ENCODE measurements at places on chromosomes 2 and 18.

- no peak for DNase-seq
Measured at GRCh38 chr18:48575301-48575657, 36.4 kb downstream of the CTIF start.

GRCh38 chr2:176449852-176450251, 180.6 kb downstream of the MTX2 start:
- peak; percentile 59 for DNase-seq

GRCh38 chr2:216098421-216099334, 10.5 kb upstream of the XRCC5 start:
- DNase-seq, result no peak

GRCh38 chr2:240598311-240598911, 11.9 kb downstream of the CAPN10 start:
- DNase-seq, result no peak

DNA sequence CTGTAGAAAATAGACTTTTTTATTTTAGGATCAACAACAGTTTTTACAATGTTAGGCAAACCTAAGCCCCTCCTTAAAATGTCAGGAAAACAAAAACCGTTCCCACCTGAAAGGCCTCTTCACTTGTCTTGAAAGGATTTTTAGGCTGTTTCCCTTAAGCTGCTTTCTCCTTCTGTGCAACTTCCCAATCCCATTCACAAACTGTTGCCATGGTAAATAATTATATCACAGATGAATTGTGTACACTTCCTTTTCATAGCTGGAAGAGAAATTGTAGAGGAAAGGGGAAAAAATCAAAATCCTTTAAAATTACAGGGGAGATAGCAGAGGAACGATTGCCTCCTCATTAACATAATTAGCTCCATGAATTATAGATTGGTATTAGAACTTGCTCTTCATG, 1488.0 kb upstream of the CELF4 start:
- DNase-seq, result no peak

DNA sequence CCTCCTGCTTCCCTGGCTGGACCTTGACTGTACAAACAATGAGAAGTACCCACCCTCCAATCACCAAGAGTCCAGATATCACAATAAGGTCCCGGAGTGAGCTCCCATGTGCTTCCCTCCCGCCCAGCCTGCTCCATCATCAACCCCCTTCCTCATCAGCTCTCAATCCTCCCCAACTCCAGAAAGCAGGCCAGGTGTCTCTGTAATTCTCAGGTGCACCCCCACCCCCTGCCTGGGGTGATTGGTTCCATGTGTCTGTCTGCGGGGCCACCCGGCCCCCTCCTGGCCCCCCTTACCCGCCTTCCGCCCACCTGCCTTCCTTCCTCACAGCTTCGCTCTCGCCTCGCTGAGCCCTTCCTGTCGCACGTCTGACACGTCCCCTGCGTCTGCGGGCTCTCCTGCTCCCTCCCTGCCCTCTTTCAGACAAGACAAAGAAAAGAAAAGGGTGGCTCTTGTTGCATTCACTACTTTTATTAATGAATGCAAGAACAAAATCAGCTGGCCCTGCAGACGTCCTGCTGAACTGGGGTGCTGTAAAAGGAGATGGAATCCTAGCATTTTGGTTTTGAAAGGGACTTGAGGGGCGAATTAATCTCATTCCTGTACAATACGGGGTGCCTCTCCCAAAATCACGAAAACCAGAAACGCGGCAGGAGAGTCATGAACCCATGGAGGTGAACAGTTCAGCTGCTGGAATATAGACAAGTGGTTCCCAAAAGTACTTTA, 26.5 kb upstream of the IGFBP2 start:
- no peak for DNase-seq

DNA sequence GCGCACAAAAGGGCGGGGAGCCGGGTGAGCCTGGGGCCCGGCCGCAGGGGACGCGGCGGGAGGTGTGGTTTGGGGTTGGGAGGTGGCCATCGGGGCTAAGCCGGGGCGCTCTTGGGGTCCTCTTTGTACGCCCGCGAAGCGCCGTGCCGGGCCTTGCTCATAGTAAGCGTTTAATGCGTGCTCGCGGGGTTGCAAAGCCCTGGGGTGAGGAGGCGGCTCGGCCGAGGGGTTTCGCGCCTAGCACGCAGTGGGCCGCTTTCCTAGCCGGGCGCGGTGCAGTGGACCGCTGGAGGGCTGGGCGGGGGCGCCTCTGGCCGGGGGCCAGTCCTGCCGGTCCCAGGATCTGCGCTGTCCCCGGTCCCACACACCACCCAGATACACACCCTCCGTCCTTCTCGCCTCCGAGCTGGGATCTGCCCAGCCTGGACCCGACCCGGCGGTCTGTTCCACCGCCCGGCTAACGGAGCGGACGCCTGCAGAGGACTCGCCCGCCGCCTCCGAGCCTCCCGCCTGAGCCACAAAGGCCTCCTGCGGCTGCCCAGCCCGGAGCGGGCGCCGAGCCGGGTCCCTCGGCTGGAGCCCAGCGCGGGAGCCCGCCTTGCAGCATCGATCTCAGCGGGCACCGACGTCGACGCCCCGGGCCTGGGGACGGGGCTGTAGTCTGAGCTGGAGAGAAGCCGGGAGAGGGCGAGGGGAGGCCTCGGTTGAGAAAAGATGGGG, 564 bp downstream of the DPYSL5 start:
- no peak for DNase-seq

- DNase-seq, result no peak
Measured at GRCh38 chr2:191721331-191721730, 43.4 kb downstream of the NABP1 start.

GRCh38 chr2:68253219-68254068, 1.1 kb upstream of the PPP3R1 start:
- DNase-seq, result no peak

DNA sequence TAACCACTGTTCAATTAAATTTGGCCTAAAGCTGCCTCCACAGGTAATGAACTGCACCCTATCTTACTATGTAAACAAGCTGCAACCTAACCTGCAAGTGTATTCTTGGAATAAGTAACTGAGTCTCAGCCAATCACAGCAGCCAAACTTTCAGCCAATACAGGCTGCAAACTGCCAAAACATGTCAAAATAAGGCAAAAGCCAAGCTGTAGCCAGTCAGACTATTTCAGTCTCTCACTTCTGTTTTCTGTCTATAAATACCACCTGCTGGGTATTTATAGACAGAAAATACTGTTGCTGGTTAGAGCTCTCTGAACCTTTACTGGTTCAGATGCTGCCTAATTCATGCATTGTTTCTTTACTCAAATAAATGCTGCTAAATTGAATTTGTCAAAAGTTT, 14.3 kb downstream of the C2orf76 start:
- no peak for DNase-seq

GRCh38 chr2:14749884-14750283, 117.4 kb downstream of the LRATD1 start:
- DNase-seq, result peak; percentile 65

- DNase-seq, result no peak
Measured at GRCh38 chr2:85255456-85255812, 72.4 kb downstream of the TGOLN2 start.

- DNase-seq, result peak; percentile 8
Measured at GRCh38 chr2:102294802-102295489, 16.4 kb upstream of the IL1RL1 start.

DNA sequence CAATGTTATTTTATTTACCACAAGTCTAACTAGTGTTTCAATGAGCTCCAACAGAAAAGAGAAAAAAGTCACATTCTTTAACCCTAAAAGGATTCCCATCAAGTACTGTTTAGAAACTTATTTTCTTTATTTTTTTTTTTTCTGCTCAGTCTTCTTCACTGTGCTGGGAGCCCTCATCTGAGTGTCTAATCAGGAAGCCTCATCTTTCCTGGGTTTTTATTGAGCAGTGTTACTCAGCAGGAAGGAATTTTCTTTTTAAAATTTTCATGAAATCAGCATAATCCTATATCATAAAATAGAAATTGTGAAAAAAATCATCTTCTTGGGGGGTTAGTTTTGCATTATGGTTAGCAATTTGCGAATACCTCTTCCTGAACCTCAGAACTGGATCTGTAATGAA, 453.8 kb downstream of the CDH2 start:
- DNase-seq, result no peak

- DNase-seq, result no peak
Measured at GRCh38 chr2:5677133-5677532, 15.1 kb upstream of the SOX11 start.

- no peak for DNase-seq
Measured at GRCh38 chr2:143732871-143733270, 603.7 kb downstream of the ARHGAP15 start.

DNA sequence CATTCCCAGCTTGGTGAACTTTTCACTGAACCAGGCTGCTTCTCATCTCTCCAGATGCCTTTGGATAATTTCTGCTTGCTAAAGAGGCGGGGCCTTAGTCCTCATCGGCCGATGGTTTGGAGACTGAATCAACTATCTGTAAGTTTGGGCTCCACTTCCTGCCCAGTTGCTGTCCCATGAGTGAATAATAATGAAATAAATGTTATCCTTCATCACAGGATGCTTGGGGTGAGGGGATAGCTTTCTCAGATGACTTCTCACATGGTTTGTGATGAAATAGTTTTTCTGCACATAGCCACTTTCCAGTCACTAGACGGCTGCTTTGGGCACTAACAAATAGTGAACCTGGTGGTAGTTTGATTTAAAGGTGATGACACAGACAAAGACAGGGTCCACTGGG, 376.6 kb upstream of the TRIB2 start:
- peak; percentile 80 for DNase-seq

GRCh38 chr2:236208019-236208926, 40.1 kb upstream of the GBX2 start:
- DNase-seq, result no peak

DNA sequence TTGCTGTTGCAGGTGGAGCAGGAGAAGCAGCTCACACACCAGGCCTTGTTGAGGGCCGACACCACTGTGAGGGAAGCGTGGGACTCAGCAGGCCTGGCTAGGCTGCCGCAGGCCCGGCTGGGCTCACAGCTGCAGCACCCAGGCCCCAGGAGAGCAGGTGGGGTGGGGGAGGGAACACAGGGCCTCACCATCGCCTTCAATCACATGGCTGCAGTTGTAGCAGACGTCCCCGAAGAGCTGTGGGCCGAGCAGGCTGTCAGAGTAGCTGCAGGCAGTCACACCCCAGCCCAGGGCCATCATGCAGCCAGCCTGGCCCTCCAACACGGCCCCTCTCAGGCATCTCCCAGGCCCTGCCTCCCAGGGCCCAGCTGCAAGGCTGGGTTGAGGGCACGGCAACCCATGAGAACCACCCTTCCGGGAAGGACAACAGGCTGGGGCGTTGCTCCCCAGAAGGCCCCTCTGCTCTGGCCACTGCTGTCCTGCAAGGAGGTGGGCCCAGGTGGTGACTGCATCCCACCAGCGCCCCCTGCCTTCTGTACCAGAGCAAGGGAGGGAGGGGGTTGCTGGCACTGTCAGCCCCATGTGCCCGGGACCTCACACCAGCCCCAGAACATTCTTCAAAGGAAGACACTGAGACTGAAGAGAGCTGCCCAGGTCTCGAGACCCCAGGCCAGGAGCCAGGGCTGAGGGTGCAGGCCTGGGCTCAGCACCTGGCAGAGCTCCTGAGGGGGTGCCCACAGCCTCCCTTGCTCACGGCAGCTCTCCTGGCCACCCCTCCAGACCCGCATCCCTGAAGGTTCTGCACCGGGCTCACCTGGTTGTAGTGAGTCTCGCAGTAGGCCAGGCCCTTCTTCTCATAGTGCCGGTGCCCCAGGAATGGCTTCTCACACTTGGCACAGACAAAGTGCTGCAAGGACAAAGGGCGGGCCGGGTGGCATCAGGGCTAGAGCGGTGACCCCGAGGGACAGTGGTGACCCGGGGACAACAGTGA, 5.6 kb upstream of the GPR17 start:
- DNase-seq, result no peak

- DNase-seq, result no peak
Measured at GRCh38 chr2:99756059-99756458, 266.2 kb upstream of the REV1 start.

GRCh38 chr18:44411976-44412375, 268.7 kb upstream of the SETBP1 start:
- DNase-seq, result no peak

DNA sequence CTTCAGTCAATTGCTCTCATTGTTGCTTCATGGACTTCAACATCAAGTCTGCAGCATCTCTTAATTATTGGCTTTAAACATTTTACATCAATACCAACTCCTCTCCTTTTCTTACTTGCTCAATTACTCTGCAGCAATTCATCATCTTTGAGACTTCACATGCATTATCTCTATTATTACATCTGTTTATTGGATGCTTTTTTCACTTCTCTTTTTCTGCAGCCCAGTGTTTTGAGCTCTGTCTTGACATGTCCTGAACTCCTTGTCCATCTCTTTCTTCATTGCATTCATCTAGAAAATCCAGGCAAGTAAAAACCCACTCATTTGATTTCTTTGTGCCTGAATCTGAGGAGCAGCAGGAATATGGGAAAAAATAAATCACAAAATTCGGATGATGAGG, 647.9 kb downstream of the PLCL1 start:
- no peak for DNase-seq

DNA sequence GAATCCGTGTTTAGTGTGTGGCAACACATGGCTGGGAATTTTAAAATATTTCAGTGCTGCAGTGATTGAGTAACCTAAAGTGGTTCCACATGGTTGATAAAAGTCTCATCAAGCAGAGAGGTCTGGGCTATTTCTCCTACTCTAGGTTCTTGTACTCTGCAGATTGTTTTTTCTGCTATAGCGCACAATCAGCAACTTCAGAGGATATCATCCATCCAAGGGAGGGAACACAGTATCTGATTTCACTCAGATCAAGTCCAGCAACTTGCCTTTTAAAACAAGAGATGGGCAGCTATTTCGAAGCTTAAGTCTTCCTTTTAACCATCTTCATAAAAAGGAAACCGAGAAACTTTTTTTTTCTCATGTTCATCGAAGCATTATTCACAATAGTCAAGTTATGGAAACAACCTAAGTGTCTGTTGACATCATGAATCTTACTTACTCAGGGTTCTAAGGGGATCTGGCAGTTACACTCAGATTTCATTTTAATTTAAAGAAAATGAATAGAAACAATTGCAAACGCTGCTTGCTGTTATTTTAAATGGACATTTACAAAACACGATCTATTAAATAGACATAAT, 172.7 kb upstream of the TRIB2 start:
- peak; percentile 85 for DNase-seq

- DNase-seq, result no peak
Measured at GRCh38 chr2:235770909-235771820, 277.3 kb downstream of the AGAP1 start.

DNA sequence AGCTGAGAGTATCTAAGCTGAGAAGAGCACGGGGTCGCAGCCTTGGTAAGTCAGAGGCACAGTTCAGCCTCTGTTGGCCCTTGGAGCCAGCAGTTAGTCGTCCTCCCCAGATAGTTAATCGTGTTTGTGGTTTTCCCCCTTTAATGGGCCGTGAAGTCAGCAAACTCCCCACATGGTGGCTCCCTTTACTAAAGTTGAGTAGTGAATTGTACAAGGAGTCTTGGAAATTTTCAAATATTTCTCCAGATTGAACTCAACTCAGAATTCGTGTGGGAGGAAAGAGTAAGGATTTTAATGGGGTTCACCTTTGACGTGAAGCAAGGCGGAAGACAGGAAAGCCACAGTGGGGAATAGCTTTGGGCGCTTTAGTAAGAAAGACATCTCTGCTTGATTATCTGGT, 2.4 kb upstream of the ADCYAP1 start:
- peak; percentile 9 for DNase-seq

GRCh38 chr2:202109139-202109736, 36.2 kb downstream of the KIAA2012 start:
- DNase-seq, result no peak

All from AG10803 (cell line).